ENCODE measurements at places on chromosomes 4 and X.

- peak; percentile 0 for DNase-seq
These were observed 2182.9 kb upstream of the TENM3 start for GRCh38 chr4:180060159-180060889.

DNA sequence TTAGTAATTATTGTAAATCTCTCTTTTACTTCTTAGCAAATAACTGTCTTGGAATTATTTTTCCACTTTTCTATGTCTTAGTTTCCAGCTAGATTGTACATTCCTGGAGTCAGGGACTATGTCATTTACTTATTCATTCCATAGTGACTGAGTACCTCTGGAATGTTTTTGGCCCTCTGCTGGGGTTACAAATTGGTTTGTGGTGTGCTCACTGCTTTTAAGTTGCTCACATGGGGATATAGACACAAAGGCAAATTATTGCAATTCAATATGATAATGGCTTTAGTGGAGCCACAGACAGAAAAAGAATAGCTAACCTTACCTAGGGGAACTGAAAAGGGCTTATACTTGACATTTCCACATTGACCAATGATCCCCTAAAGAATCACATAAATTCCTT, 63.7 kb upstream of the PDGFRA start:
- no peak for DNase-seq

DNA sequence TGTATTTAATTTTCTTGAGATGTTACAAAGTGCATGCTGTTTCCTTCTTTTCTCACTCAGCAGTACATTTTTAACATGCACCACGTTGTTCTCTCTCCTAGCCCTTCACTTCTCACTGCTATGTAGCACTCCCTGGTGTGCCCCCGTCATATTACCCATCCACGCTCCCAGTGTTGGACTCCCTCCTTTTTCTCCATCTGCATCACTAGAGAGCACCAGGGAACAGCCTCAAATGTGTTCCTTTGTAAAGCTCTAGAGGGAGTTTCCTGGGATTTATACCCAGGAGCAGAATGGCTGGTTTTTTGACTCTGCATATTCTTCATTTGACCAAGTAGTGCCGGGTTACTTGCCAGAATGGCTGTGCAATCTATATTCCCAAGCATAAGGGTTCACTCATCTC, 240.3 kb upstream of the ANXA3 start:
- no peak for DNase-seq

DNA sequence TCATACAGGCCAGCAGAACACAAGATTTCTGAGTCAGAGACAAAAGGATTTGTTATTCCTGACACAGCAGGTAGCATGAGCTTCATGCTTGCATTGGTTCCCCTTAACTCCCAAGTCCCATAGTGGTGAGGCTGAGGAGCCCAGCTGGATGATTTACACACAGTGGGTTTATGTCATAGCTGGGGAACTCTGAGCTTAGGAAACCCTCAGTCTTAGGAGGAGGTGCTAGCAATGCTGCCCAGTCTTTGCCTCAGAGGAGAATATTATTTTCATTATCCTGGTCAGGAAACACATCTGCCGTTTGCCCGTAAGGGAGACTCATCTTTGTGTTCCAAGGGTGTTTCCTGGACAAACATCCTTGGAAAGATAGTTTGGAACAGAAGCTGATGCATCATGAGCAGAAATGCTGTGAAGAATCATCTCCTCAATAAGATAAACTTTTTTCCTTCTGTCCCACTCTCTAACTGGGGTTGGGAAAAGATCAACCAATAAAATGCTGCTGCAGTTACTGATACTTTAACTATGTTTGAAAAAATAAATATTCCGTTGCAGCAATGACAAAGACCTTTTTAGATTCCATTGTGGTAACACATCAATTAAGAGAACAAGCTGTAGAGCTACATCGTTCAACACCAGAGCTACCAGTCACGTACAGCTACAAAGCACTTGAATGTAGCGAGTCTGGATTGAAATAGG, 146.8 kb downstream of the DCLK2 start:
- no peak for DNase-seq

DNA sequence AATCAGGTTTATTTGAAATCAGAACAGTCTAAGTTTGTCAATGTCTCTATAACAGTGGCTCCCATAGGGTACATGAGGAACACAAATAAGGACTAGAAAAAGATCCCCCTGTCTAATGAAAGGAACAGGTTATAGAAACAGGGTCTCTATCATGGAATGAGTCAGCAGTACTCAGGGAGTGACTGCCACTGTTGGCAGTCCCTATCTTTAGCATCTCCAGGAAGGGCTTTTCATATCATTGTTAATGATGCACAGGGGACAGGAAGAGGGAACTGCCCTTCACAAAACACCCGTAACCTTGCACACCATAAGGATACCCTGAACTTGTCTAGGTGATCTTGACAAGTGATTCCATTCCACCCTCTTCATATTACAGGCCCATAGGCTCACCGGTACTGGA, 38.5 kb upstream of the SMIM10L2A start:
- no peak for DNase-seq

DNA sequence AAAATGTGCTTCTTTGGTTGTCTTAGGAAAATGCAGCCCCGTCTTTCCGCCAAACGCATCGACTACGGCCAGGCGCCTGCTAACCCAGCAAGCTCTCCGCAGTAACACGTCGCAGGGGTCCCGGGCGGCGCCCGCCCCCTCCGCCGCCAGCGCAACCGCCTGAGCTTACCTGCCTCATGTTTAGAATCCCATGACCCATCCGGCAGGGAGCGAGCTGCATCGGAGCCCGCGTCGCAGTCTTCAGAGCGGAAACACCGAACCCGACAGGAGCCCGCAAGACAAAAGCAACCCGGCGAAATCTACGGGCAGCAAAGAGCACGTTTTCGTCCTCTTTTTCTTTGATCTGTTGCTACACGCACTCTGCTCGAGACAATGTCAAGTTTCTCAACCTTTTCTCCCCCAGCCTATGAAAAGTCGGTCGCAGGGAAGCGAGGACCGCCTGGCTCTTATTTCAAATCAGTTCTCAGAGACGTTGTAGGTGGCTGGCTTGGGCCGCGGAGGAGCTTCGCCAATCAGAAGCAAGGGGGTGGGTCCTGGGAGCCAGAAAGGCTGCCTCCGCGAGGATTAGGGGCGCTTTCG, at the start of gene MID1:
Gene MID1, minus strand, starts transcription at position 465 of the 579 bp plus-strand sequence. CDS start 53,038 bp downstream, outside the sequence.
- no peak for DNase-seq

DNA sequence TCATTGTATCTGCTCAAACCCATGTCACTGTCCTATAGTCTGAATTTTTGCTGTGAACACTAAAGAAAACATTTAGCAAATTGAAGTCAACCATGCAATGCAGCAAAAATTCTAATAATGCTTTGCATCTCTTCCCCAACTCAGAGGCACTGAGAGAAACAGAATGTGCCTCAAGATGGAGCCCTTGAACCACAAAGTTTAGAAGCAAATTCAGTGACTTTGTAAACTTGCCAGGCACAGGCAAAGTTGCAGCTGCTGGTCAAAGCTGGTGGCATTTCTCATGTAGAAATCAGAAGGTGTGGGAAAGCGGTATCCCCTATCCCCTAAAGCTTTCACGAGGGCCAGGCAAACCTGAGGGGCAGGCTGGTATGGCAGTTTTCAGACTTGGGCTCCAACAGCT, 121.7 kb upstream of the DIPK2B start:
- DNase-seq: no peak

DNA sequence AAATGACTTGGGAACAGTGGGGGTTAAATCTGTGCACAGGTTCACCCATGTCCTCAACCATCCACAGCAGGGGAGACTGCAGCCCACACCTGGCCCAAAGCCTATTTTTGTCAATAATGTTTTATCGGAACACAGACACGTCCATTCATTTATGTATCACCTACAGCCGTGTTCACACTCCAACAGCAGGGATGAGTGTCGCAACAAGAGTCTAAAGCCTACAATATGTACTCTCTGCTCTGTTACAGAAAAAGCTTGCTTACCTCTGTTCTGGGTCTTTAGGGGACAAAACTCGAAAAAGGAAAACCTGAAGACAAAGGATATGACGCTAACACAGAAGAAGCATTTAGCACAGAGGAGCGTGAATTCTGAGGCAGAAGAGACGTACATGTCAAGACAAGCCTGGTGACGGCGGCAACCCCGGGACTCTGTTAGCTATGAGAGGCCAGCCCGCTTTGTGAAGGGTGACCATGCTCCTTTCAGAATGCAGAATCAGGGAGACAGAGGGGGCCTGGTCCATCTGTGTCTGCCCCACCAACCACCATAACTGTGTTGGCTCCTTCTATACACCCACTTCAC, 45.5 kb downstream of the AFAP1 start:
- no peak for DNase-seq

- no peak for DNase-seq
These were observed 43.0 kb upstream of the SH3RF1 start for GRCh38 chr4:169313732-169314131.

GRCh38 chr4:153560908-153561307, 94.7 kb downstream of the TMEM131L start:
- no peak for DNase-seq

- no peak for DNase-seq
These were observed 87.0 kb downstream of the ANXA3 start for GRCh38 chr4:78638337-78639172.

DNA sequence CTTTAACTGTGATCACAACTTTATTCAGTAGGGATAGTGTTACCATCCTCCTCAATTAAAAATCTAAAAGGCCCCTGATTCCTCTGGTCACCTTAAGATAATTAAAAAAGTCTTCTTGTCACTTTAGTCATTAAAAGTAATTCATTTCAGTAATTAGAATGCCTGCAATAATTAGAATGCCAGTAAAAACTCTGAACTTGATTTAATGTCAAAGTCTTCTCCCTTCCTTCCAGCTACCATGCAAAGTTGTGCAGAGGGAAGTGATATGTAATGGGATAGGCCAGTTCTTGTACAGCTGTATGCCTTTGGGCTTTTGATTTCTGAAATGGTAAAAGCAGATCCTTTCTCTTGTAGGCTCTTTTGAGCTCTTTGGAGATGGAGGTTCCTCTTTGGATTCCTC, 417.2 kb downstream of the ADAM29 start:
- no peak for DNase-seq

DNA sequence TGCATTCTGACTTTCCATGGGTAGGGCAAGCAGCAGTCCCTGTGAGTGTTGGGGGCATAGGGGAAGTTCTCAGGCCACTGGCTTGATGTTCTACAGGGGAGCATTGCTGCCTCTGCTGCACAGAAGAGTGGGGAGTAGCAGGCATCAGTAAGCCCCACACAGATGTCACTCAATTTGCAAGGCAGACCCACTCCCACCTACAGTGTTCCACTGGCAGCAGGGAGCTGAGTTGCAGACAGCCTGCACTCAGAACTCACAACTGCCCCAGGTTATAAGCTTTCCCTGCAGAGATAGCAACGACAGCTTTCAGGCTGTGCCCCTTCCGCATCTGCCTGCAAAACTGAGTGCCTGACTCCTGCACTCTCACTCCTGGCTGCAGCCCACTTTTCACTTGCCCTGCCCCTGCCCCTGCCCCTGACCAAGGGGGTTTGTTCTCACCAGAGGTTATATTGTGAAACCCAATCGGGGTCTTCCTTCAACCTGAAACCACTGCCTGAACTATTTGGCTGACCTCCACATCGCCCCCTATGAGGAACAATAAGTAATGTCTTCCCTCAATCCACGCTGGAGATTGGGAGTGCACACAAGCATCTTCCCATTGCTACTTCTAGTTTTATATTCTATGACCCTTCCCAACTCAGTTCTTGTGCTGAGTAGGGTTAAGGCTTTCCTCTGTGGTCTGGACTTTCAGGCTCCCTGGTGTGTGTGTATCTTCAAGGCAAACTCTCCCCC, 227.4 kb upstream of the CXorf51B start:
- no peak for DNase-seq

DNA sequence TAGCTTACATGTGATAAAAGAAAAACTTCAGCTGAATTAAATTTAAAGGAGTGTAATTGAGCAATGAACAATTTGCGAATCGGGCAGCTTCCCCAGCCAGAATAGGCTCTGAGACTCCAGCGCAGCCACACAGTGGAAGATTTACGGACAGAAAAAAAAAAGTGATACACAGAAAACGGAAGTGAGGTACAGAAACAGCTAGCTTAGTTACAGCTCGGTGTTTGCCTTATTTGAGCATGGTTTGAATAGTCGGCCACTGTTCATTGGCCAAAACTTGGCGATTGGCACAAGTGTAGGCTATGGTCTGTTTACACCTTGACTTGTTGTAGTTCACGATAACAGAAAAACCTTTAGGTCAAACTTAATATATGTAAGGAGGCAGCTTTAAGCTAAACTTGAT, 16.7 kb upstream of the SUPT20HL1 start:
- no peak for DNase-seq

- no peak for DNase-seq
These were observed 3.6 kb downstream of the MID1IP1 start for GRCh38 chrX:38804682-38805431.

GRCh38 chrX:149371986-149372385, 133.1 kb downstream of the IDS start:
- DNase-seq: no peak

DNA sequence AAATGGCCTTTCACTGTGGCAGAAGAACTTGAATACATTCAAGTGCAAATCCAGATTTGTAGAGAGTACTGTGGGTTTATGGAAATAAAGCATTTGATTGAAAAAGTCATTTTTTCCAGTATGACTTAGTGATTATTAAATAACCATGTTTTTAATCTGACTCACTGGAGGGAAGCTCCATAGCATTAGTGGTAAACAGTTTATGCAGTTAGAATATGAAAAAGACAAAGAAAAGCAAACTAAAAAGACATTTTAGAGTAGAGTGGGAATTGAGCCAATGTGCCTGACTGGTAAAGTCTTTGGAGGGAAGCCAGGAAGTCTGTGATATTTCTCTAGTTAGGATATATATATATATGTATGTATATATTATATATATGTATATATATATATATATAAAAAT, 53.4 kb downstream of the FAT4 start:
- DNase-seq: no peak

- no peak for DNase-seq
These were observed 45.0 kb upstream of the IL13RA1 start for GRCh38 chrX:118682258-118683014.

- DNase-seq: no peak
These were observed 15.0 kb upstream of the MTNR1A start for GRCh38 chr4:186570193-186570996.

- no peak for DNase-seq
These were observed 12.5 kb upstream of the BRS3 start for GRCh38 chrX:136475236-136475635.

- no peak for DNase-seq
These were observed 200.6 kb downstream of the MAPK10 start for GRCh38 chr4:86159216-86159615.

GRCh38 chr4:76007089-76007862, at the start of gene CXCL9:
TSS of gene CXCL9 (minus strand) at chr4:76007509. CDS start at chr4:76007449, 60 bp downstream.
- DNase-seq: no peak

Data from NCI-H2029 treated with DMSO at 0.1 percent for 48 hours (cell line).